ENCODE measurements at places on chromosomes 2 and 18.

DNA sequence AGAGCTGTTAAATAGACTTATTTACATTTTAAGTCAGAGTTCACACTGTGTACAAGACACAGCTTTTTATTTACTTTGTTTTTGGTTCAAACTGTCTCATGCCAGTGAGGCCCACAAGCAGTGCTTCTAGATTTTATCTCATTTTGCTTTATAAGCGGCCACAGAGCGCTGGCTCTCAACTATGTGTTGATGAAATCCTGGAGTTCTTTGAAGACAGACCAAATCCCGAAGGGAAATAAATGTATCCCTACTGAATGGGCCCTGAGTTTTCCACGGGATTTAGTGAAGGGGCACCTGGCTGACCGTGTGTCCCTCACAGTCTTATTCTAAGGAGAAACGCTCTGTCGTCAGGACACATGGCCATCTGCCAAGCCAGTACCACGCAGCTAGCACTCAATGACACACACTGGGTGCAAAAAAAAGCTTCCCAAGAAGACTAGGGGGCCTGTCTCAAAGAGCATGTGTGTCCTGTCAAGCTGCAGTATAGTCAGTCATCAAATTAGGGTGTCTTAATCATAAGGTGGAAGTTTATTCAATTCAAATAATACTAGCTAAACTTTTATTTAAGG lies 23.4 kb downstream of the LYPD1 start:
- DNase-seq = no peak

GRCh38 chr18:58756148-58756547 lies 84.9 kb downstream of the MALT1 start:
- no peak for DNase-seq

- no peak for DNase-seq
Observed at GRCh38 chr2:173148520-173148919, 72.9 kb downstream of the MAP3K20 start.

DNA sequence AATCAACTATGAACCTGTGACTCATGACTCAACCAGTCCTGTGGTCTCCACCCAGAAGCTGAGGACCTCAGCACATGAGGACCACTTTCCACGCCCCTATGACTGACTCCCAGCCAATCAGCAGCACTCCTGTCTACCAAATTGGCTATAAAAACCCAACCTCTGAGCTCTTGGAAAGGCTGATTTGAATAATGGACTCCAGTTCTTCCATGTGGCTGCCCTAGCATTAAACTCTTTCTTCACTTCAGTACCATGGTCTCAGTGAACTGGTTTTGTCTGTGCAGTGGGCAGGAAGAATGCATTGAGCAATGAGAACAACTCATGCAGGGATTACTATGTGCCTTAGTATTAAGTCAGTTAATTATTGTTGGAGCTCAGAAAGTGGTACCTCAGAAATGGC lies 78.3 kb downstream of the CMPK2 start:
- DNase-seq = no peak

DNA sequence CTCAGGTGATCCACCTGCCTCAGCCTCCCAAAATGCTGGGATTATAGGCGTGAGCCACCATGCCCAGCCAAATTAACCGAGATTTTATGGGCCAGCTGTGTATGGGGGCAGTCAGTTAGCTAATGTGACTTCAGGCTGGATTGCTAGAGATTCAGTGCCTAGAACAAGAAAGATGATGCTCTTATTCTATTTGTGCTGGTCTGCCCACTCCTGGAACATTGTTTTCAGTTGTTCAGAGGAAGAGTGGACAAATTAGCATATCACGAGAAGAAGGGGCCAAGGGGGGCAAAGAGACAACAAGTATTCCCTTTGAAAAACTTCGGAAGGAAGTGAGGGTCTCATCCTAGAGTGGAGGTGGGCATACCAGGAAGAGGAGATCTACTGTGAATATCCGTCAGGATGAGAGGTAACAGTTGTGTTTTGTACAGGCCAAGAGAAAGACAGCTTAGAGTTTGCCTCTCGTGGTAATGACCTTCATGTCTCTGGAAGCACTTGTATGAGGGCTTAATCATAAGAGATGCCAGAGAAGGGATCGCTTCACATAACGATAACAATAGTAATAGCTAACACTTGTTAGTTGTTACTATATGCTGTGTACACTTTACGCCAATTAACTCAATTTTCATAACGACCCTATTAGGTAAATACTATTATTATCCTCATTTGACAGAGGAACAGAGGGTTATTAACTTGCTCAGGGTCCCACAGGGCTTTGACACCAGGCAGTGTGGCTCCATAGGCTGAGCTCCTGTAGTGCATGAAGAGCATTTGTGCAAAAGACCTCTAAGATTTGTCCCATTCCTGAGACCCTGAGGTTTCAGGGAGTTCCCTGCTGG lies 138.3 kb downstream of the DDX1 start:
- no peak for DNase-seq

DNA sequence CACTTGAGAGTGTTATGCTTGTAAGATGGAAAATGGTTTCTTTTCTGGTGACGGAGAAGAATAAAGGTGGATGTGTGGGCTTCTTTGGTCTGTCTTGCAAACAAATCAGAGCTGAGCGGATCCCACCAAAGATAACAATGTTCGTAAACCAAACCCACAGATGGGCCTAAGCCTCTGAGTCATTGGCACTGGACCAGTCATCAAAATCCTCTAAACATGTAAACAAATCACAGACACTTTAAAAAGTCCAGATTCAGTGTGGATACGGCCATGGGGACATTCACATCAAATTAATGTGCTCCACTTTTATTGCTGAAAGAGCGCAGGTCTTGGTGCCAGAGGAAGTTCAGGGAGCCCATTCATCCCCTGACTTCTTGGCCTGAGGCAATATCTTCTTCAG lies 60.5 kb upstream of the TMEM200C start:
- DNase-seq = no peak

GRCh38 chr2:143499061-143499460 lies 369.8 kb downstream of the ARHGAP15 start:
- DNase-seq = no peak

- DNase-seq = no peak
Observed at GRCh38 chr2:223642506-223642905, 40.3 kb upstream of the SCG2 start.

GRCh38 chr18:48736321-48737260 lies 197.8 kb downstream of the CTIF start:
- no peak for DNase-seq

DNA sequence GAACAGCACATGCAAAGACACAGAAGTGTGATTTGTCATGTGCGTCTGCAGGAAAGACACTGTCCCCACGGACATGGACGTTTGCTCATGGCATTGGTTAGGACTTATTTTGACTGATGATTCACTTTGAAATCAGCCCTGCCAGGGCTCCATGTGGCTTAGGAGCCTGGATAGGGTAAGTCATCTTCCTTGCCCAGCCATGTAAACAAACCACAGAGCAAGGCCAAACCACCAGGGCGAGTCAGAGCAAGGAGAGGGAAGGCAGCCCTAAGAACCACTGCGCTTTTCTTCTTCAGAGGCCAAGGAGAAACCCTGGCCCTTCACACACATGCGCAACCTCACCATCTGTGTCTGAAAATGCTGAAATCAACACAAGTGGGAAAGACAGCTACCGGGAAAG lies 88.8 kb downstream of the GFPT1 start:
- DNase-seq = no peak

- no peak for DNase-seq
Observed at GRCh38 chr18:60191926-60192325, 180.6 kb downstream of the MC4R start.

- DNase-seq = no peak
Observed at GRCh38 chr18:54529444-54529843, 61.6 kb upstream of the DYNAP start.

DNA sequence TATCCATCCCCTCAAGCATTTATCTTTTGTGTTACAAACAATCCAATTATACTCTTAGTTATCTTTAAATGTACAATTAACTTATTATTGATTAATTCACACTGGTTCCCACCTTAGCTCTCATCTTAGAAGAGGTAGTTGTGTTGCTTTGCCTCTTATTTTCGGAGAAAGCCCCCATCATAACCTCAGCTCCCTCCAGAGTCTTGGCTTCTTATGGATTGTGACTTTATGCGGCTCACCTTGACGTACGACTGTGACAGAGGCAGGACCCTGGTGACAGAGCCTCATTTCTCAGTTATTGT lies 132.9 kb downstream of the SPTBN1 start:
- DNase-seq = no peak

GRCh38 chr2:17976871-17977746 lies 98.6 kb downstream of the KCNS3 start:
- DNase-seq = no peak

- DNase-seq = no peak
Observed at GRCh38 chr2:150778828-150779227, 291.4 kb upstream of the RND3 start.

GRCh38 chr2:29643196-29643595 lies 278.2 kb downstream of the ALK start:
- DNase-seq = no peak

GRCh38 chr2:134445985-134446382 lies 192.1 kb downstream of the MGAT5 start:
- no peak for DNase-seq

DNA sequence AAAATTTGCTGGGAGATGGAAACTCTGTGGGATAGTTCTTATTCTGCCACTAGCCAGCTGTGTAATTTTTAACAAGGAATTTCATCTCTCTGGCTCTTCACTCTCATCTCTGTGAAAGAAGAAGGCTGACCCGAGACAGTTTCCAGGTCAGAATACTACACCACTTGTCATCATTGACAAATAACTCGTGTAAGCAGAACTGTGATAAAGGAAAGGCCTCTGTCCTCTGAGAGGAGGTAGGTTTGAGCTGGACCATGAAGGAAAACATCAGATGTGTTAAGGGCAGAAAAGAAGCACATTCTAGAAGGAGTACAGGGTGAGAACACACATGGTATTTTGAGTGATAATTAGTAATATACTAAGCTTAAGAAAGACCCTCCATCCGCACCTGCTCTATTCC lies 211.4 kb upstream of the DDX18 start:
- DNase-seq = no peak

DNA sequence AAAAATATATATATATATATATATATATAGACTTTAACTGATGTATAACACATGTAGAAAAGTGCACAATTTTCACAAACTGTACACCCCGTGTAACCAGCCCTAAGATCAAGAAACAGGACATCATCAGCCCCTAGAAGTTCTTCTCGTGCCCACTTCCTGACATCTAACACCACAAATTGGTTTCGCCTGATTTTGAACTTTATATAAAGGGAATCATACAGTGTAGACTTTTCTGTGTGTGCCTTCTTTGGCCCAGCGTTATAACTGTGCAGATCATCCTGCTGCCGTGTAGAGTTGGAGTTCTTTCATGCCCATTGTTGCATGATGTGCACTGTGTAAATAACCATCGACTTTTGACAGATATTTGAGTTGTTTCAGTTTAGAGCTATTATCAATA lies 41.0 kb downstream of the SMAD7 start:
- DNase-seq = no peak

- DNase-seq = no peak
Observed at GRCh38 chr2:199784512-199784911, 66.5 kb downstream of the FTCDNL1 start.

GRCh38 chr2:182366628-182367027 lies 60.2 kb downstream of the PDE1A start:
- DNase-seq = no peak

DNA sequence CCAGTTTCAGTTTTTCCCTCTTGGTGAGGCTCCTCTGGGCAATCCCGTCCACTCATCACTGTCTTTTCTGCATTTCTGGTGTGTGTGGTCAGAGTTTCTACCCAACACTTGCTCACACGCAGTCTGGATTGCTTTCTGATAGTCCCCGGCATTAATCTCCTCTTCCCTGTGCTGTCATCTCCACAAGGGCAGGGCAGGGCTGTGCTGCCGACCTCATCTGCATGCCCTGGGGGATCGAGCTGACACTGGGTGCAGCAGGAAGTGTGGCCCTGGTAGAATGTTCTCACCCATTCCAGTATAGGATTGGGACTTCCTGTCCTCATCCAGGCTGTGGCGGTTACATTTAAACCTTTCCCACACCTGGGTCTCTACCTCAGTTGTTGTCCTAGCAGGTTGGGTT lies 80.0 kb upstream of the FAM136A start:
- DNase-seq = no peak

DNA sequence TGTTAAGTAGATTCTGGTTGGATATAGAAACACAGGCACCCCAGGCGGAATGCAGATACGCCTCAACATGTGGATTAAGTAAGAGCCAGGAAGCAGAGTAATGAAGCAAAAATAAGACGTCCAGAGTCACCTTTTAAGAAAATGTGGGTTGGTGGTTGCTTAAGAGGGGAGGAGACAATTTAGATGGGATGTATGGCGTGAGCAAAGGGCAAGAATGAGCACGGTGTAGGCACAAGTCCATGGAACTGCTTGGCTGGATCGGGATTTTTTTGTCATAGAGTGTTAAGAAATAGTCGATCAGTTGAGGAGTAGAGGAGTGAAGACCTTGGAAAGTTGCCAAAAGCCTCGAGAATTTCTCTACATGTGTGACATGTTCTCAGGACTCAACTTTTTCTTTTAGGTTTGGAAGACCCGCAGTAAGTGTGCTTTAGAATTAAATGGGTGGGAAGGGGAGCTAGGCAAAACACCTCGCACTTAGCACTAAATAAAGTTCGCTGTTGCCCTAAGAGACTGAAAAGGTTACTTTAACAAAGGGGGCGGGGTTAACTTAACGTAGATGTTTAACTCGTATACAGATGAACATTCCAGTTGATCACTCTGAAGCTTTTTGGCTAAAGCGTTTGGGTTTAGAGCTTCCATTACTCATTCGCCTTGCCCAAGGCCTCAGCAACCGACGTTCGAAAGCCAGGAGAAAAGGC lies 716 bp upstream of the SLC39A10 start:
- DNase-seq = no peak

DNA sequence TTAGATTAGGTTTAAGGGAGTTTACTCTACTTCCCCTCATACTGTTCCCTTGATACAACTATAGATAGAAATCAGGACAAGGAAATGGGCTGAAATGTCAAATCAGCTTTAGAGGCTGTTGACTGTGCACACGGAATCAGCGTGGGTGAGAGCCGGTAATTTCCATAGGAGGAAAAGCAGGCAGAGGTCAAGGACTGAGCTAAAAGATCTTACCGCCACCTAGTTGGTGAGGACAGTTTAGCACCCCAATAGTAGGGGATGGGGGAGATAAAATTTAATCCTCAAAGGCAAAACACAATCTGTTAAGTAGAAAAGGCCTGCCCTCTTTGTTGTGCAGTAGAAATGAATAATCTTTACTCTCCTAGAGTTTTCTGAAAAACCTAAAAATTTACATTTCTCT lies 1154.5 kb upstream of the CHAC2 start:
- DNase-seq = no peak

GRCh38 chr2:215711471-215712034 lies 275.7 kb upstream of the FN1 start:
- no peak for DNase-seq

- no peak for DNase-seq
Observed at GRCh38 chr2:147550995-147551731, 293.7 kb upstream of the ACVR2A start.

DNA sequence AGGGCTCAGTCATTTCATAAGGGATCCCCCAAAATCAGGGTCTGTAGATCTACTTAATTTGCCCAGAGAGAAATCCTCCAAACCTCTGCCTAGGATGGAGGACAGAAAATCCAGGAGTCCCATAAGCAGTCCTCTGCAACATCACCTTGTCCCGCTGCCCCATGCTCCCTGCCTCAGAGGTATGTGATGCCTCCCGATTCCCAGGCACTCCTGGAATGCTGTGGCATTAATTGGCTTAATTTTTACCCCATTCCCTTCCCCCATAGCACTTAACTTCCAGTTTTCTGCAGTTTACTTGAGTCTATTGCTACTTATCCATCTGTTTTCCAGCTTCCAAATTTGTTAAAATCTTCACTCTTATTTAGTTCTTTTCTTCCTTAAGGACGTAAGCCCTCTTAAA lies 91.6 kb upstream of the TSPYL6 start:
- no peak for DNase-seq

Data from stimulated activated CD4-positive, alpha-beta T cell treated with anti-CD3 and anti-CD28 coated beads, Interleukin-15, amount 100 ng/mL, for 48 hours (primary cell).